ENCODE measurements at places on chromosomes 12 and 14.

DNA sequence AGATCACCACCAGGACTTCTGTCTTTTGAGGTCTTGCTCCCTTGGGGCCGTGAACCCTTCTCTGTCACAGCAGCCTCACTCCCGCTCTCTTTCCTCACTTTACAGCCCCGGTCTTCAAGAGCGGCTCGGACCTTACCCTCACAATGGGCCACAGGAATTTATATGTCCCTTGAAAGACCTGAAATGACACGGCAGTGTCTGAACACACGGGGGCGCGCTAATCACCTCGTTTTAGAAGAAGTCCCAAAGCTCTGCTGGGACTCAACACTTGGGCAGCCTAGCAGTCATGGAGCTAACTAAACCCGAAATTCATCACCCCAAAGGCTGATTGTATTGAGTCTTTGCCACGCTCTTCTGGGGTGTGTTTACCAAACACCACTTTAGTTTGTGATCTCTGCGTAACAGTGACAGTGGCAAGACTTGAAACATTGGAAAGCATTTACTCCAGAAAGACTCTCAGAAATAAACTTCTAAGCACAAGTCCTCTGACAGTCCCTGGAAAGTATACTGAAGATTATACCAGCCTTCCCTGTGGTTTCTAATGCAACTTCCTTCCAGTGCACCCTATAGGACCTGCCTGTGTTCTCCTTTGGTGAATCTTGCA is 29.0 kb downstream of the SERPINA11 start:
- peak; percentile 55 for DNase-seq

- DNase-seq: peak; percentile 66
These were observed 17.1 kb downstream of the SLC11A2 start for GRCh38 chr12:51009056-51009440.

DNA sequence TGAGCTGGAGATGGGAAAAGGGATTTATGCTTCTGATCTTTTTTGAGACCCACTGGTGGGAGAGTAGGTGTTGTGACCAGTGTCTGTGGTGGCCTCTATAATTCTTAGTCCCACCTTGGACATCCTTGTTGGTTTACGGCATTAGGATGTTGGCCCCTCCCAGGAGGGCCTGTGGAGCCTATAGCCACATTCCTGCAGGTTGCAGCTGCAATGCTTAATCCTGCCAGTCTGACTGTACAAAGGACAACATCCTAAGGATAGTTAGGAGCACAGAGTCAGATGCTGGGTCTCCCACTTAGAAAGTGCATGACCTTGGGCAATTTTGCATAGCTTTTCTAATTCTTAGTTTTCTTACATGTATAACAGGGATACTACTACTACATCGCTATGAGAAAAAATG is 150.9 kb upstream of the SLC38A2 start:
- no peak for DNase-seq

DNA sequence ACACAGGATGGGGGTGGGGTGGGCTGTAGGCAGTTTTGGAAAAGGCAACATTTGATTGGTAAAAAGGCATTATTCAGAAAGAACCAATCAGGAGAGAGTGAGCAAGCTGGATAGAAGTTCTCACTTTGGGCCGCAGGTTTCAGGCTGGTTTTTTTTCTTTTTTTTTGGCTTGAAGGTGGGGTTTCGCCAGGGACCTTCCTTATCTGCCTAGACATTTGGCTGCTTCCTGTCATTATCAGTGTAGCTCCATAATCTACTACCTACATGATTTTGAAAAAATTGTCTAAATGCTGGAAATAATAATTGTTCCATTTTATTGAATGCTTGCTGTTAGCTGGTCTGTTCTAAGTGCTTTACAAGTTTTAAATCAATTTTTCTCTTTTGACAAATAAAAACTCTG is 649.0 kb downstream of the TMTC2 start:
- DNase-seq: no peak

DNA sequence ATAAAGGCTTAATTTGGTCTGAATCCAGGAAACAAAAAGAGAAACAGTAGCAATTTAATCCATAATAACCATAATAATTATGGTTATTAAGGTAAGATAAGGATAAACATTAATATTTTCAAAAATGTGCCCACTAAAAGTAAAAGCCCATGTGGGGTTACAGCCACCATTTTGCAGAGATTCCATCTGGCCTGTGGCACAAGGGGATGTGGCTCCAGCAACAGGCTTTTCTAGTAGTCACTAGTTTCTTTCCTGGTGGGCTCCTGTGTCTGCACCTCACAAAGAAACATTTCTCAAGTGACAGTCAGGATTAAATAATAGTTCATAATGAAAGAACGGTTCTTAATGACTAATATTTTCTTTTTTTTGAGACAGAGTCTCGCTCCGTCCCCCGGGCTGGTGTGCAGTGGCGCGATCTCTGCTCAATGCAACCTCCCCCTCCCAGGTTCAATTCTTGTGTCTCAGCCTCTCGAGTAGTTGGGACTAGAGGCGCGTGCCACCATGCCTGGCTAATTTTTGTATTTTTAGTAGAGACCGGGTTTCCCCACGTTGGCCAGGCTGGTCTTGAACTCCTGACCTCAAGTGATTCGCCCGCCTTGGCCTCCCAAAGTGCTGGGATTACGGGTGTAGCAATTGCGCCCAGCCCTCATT is 32.2 kb downstream of the GPR19 start:
- DNase-seq: no peak

DNA sequence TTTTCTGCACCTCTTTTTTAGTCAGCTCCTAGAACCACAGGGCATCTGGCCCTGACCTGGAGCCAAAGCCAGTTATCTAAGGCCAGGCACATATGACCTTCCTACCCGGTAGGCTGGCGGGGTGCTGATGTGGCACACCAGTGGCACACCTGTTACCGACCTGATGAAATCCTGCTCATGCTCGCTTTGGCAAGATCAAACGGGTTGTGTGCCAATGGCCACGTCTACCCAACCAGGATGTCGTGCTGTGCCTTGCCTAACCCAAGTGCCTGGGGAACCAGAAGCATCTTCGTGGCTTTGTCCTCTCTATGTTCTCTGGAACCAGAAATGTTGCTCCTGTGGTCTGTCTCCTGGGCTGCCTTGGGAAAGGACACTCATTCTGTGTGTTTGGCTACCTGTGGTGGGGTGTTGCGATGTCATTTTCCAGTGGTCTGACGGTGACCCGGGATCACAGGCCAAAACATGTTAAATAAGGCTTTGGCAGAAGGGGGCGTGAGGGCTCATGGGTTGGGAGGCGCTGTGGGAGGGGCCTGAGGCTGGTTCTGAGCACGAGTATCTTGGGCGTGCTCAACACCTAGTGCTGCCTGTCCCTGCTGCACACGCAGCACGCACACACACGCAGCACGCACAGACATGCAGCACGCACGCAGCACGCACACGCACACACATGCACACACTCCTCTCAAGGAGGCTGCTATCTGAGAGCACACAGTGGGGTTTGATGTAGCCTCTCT is 27.9 kb downstream of the CCNK start:
- DNase-seq: no peak

DNA sequence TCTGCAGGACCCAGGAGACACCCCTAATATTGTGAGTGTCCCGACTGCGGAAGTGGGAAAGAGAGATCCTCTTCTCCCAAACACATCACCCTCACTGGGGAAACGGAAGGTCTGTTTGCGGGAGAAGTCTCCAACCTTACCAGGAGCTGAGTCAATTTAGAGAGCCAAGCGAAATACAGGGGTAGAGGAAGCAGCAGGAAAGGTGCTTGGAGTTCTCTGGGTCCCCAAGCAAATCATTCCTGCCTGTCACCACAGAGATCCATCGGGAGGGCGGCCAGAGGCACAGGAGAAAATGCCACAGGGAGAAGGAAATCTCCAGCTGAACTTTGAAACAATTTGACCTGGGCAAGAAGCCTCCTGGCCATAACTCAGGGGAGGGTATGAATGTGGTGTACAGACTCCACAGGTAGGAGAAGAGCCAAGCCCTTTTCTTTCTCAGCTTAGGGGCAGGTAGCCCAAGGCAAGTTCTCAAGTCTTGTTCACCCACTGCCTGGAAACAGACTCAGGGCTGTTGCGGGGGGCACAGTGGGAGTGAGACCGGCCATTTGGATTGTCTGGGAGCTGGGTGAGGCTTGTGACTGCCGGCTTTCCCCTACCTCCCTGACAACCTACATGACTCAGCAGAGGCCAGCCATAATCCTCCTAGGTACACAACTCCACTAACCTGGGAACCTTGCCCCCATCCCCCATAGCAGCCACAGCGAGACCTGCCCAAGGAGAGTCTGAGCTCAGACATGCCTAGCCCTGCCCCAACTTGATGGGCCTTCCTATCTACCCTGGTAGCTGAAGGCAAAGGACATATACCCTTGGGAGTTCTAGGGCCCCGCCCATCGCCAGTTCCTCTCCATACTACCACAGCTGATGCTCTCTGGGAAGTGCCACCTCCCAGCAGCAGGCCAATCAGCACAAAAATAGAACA is 211.9 kb upstream of the ARHGAP5 start:
- no peak for DNase-seq
